Kidney tubule cell (primary cell): ENCODE measurements at places on chromosomes 5 and 9.
A peak's percentile ranks its signal among the peaks of the same experiment; 100 is the strongest.

- DNase-seq: no peak
Measured at GRCh38 chr5:91118796-91119195, 264.3 kb downstream of the ARRDC3 start.

DNA sequence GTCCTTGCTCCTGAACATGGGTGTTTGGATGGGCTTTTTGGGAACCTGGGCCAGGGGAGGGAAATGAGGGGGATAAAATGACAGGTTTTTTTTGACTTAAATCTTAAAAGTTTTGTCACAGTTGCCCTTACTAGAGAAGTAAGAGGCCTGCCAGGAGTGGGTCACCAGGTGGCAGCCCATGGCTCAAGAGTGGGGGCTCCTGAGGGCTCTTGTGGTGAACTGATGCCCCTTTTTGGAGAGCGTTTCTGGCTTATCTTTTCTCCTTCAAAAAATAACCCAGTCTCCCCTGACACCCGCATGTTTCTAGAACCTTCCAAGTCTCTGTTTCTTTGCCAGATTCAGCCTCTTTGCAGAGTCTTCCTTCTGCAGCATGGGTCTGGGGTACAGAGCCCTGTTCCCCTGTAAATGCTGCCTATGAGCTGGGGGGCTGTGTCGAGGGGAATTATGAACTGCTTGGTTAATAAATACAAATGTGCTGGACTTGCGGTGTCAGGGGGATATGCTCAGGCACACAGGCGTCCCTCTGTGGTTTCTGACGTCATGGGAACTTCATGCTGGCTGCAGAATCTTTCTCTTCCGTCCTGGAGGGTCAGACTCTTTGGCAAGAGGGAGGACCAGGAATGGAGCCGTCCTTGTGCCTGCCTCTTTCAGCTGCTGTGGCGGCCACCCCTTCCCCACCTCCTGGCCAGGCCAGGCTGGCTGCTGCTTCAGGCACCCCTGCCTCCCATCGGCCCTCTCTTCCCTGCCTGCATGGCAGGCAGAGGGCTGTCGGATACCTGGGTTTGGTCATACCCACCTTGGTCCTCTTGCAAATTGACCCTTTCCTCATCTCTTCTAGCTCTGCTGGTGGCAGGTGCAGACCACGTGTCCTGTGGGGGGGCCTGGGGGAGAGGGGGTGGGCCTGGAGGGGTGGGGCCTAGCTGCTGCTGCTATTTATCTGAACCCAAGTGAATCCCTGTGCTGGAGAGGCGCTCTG lies 30.1 kb downstream of the PTPA start:
- peak; percentile 96 for DNase-seq

- DNase-seq: no peak
Measured at GRCh38 chr9:31486630-31487029, 897.8 kb upstream of the ACO1 start.

DNA sequence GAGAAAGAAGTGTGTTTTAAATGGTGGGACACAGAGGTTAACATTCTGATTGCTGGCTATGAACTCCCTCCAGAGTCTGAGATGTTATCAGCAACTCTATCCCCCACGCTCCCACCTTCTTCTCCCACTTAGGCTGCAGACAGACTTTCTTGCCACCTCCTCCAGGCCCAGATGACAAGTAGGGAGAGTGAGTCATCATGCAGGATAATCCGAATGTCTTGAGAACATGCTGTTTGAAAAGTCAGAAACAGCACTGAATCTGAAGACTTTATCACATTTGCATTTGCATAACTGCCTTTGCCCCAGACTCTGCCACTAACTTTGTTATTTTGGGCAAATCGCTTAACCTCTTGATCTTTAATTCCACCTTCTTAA lies 139.8 kb downstream of the ESM1 start:
- peak; percentile 29 for DNase-seq

GRCh38 chr5:147981074-147981473 lies 74.7 kb upstream of the C5orf46 start:
- no peak for DNase-seq

- DNase-seq: peak; percentile 63
Measured at GRCh38 chr5:123035360-123035917, 1.1 kb downstream of the PPIC start.

GRCh38 chr5:160047423-160047822 lies 38.5 kb downstream of the TTC1 start:
- DNase-seq: no peak

DNA sequence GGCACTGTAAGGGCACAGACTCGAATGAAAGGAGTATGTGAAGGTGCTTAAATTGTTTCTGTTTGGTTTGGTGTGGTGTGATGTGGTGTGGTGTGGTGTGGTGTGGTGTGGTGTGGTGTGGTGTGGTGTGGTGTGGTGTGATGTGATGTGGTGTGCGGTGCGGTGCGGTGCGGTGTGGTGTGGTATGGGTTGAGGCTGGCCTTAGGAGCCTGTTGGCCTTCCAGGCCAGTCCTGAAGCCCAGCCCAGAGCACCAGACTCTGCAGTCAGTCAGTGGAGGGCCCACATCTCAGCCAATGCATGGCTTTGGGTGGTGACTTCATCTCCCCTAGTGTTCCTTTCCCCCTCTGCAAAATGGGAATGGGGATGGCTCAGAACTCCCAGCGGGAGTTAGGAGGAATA lies 85.8 kb downstream of the KCNIP1 start:
- no peak for DNase-seq

DNA sequence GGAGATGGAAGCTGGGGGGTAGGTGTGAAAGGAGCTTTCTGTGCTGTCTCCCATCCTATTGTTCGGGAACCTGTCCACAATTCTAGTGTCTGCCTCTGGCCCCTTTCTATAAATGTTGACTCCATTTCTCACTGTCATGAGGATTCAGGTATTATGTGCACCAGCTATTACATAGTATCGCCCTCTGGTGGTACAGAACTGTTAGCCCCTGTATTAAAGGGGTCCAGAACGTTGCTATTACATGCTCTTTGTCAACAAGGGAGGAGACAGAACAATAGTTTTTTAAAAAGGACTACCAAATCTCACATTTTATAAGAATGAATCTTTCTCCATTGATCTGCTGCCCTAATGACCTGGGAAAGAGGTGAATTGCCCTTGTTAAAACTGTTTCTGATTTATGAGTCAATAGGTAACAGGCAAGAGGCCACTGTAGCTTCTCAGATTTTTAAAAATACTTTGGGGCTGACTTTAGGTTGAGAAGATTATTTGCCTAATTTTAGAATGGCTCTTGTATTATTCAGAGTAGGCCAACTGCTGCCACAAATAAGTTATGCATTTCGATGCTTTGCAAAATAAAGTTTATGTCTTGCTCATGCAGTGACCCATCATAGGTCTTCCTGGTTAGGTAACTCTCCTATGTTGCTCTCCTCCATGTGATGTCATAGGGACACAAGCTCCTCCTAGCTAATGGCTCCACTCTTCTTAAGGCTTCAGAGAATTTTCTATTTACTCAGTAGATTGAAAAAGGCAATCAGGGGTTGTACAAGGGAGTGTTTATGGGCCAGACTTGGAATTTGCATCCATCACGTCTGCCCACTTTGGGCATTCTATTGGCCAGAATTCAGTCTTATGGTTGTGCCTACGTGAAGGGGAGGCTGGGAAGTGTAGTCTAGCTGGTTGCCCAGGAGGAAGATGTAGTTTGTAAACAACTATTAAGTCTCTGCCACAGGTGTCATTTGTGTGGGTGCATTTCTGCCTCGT lies 20.8 kb downstream of the DCANP1 start:
- DNase-seq: peak; percentile 58

GRCh38 chr5:84272771-84273516 lies 111.7 kb downstream of the EDIL3 start:
- no peak for DNase-seq

- no peak for DNase-seq
Measured at GRCh38 chr9:103003689-103004088, 8.6 kb downstream of the CYLC2 start.

DNA sequence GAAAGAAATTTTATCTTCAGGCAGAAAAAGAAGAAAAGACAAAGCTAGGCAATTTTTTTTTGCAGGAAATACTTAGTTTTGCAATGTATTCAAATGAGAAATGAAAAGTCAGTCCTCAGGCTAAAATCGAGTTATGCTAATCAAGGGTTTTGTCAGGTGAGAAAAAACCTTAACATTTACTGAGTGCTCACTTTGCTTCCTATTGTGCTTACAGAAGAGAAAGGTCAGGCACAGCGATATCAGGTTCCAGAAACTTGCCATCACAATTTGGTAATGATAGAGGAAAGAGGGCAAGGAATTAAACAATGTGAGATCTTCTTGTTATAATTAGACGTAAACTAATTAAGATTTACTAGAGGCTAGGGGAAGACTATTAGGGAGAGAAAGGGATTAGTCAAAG lies 431.7 kb upstream of the CTNND2 start:
- DNase-seq: no peak

DNA sequence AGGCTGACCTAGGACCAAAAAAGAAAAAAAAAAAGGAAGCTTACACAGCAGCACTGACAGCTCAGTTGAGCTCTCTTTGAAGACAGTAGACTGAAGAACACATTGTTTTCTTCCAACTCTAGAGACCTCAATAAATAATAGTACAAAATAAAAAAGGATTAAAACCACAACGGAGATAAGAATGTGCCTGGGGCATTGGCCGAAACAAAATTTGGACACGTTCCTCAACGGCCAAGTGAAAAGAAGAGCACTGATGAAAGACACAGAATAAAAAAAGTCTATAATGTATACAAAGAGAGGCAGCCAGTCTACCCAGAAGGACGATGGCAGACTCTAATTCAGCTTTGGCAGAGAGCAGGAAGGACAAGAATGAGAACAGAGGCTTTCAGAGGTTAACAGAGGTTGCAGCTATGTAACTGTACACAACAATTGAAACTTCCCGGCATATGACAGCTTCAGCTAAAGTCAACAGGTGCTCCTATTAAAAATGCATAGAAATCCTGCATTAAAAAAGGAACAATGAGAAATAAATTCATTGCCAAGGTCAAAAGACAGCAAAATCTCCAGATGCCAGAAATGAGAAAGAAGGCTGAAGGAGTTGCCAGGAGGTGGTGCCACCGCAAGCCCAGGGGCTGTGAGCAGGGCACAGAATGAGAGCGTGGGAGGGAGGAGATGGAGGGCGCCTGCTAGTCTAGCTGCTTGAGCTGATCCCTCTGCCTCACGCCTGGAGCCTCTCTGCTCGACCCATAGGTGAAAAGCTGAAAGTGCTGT lies 113.9 kb downstream of the DCP2 start:
- no peak for DNase-seq

GRCh38 chr9:90848866-90849265 lies 47.2 kb downstream of the SYK start:
- no peak for DNase-seq

DNA sequence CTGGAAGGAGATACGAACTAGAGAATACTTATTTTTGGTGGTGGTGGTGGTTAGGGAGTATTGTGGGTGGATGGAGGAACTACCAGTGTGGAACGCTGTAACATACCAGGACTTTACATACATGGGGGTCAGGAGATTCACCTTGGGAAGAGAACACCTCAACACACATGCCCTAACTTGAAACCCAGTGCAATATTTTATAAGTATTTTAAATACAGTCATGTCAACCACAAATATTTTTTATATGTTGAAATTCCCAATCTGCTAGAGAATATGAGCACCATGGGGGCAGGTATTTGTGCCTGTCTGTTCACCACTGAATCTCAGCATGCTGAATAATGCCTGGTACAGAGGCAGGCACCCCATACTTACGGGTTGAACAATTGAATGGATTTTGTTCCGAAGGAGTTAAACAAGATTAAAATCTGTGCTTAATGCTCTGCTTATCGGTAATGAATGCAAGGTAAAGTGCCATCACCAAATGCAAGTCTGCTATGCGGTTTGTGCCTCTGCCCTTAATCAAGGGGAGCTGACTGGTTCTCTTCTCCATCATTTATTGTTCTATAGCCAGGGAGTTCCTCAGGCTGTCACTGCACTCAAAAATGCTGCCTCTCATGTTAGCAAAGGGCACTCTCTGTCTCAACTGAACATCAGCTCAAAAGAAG lies 65.3 kb downstream of the RASEF start:
- DNase-seq: no peak

GRCh38 chr5:179694561-179694960 lies 4.2 kb upstream of the CANX start:
- DNase-seq: no peak

- no peak for DNase-seq
Measured at GRCh38 chr5:168893283-168893682, 314.1 kb upstream of the PANK3 start.

DNA sequence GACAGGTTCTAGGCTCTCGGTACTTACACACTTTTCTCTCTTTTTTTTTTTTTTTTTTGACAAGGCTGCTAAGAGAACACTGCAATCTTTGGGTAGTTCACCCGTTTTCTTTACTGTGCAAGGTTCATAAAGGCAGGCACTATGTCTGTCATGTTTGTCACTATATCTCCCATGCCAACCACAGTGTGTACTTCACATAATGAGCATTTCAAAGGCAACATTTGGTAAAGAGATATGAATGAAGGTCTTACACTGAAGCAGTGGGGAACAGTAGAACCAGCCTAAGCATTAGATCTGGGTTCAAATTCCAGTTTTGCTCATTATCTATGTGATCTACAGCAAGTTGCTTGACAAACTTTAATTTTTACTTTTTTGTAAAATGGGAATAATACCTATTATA lies 1.5 kb upstream of the HMGCR start:
- no peak for DNase-seq

GRCh38 chr5:76717222-76718083 lies 1.5 kb downstream of the F2R start:
- no peak for DNase-seq

DNA sequence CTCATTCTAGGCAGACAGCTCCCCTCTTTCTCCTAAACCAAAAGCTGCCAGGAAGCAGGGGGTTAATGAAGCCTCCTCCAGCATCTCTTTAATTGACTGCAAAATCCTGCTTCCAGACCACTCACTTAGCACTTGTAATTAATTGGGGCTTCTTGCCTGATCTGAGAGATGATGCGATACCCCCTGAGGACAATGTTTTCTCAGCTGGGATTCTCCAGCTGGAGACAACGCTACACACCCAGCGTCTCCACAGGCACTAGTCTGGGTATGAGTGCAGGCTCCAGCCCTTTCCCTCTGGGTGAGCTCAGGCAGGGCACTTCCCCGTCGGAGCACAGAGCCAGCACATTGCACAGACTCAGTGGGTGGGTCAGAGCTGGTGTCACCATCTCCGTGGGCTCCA lies 16.1 kb downstream of the CPLX2 start:
- DNase-seq: no peak

DNA sequence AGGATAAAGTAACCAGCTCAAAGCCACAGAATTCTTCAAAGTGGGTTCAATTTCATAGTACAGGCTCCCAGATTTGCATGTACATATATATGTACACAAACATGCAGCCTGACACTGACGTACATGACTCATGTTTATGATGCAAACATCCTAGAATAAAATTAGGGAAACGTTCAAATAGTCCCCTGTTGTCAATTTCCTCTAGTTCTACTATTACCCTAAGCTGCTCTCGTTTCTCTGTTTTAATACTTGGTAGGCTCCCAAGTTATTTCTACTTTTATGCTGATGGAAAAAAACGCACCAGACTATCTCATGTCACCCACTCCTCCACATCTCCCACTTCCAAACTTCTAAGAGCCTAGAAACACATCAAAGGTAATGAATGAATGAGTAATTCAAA lies 229.7 kb downstream of the EPB41L4A start:
- no peak for DNase-seq
